ENCODE measurements at places on chromosomes 7 and 10.
A peak's percentile ranks its signal among the peaks of the same experiment; 100 is the strongest.

DNA sequence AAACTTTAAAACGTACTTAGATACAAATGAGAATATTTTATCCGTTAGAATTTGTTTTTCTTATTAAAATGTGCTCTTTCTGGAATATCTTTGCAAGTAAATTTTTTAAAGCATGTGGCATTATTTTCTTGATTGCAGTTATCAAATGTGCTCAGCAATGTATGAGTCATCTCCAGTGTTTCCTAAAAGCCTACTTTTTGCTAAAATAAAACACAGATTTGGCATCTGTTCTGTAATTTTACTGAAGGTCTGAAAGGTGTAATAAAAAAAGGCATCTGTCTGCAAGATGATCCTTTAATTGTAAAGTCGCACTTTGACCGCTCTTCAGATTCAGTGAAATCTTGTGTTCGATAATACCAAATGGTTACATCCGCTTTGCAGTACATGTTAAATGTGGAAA lies 3.4 kb downstream of the GNAT3 start:
- DNase-seq, result no peak

DNA sequence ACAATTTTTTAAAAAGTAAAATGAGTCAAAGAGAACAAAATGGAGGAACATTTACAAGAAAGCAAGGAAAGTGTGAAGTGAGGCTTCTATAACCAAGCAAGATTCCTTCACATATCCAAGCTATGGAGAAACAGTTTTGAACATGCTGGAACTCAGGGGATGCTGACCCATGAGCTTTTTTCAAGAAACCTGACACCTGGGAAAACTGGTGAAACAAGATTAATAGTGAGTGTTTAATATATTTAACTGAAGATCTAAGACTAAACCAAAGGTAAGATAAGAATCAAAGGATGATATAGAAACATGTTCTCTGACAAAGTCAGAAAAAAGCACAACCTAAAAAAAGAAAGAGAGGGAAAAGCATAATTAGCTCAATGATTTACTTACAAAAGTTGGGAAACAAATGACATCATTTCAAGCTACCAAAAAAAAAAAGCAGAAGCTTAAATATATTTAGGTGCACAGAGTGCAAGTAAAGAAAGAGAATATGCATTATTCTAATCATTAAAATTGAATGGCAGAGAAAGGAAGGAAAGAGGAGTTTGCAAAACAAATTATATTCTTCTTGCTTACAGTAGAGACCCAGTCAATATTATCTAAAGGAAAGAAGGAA lies 24.9 kb downstream of the C7orf25 start:
- DNase-seq, result no peak

DNA sequence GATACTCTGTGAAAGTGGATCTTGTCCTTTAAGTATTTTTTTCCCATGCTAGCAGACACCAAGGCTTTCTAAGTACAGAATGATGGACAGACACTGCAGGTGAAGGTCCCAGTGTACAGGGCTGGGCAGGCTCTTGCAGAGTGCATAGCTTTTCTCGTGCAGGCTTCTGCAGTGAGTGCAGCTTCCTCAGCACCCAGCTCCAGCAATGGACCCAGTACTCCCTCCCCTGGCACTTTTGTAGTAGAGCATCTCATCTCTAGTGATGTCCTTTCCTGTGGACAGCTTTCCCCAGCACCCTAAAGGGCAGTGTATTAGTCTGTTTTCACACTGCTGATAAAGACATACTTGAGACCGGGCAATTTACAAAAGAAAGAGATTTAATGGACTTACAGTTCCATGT lies 104.3 kb downstream of the CUL2 start:
- DNase-seq, result no peak

DNA sequence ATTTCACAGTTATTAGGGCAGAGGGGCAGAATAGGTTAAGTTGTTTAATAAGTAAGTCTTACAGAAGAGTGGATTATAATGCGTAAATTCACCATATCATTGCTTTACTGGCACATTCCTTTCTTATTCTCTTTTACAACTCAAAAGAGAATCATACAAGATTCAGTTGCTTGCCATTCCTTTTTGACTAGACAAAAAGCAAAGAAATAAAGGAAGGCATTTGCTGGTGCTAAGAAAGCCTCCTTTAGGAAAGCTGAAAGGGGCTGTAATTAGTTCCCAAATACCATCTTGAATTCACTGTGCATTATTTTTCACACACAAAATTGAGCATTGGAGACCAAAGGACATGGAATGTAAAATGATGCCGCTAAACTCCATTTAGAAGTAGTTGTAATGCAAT lies 499.3 kb downstream of the NXPH1 start:
- no peak for DNase-seq

GRCh38 chr7:97006055-97006815 lies 882 bp downstream of the DLX6 start:
- DNase-seq, result peak; percentile 56

Data from activated CD4-positive, alpha-beta T cell treated with anti-CD3 and anti-CD28 coated beads for 48 hours (primary cell).